Stimulated activated CD8-positive, alpha-beta memory T cell treated with anti-CD3 and anti-CD28 coated beads, Interleukin-15, amount 100 ng/mL, for 4 hours (primary cell): ENCODE measurements at places on chromosomes 16 and 17.

DNA sequence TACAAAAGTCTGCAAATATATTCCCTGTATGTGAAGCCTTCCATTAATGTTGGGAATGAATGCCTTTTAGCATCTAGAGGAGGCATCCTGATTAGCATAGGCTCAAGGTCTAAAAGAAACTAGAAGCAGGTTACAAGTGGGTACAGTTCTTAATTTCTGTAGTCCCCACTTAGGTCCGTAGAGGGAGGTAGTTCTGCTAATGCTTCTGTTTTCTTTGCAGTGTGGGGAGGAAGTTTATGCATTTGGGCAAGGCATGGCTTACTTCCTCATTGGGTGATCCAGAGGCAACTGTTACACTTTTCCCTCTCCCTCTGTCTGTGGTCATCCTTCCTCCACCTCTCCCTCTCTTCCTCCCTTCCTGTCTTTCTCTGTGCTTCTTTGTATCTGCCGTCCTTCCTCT is 108.4 kb upstream of the ZKSCAN2 start:
- no peak for DNase-seq

GRCh38 chr17:49117587-49118230 is 14.9 kb upstream of the B4GALNT2 start:
- no peak for DNase-seq

- DNase-seq, result peak; percentile 27
These were observed 12.1 kb upstream of the SCN4A start for GRCh38 chr17:63984651-63985386.

DNA sequence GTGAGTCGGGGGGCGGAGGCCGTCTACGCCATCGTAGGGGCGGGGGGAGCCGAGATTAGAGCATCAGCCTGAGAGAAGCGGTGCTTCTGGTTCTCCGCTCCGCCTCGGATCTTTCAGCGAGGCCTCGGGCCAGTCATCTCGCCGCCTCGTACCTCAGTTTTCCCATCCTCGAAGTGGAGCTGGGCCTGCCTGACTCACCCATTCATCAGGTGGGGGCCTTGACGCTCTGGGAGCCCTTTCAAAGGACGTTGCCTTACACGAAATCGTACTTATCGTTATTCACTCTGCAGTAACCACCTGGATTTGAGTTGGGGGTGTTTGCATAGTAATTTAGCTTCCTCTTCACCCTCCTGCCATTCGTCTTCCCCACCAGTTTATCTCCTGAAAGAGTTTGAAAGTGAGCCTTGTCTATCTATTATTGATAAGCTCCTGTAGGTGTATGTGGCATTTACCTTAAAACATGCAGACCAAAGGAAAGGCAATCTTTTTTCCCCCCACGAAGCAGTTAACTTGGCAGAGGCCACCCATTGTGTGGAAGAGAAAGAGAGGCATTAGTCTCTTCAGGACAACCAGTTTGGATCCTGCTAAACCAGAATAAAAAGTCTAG is 674 bp downstream of the TAF15 start:
- no peak for DNase-seq

DNA sequence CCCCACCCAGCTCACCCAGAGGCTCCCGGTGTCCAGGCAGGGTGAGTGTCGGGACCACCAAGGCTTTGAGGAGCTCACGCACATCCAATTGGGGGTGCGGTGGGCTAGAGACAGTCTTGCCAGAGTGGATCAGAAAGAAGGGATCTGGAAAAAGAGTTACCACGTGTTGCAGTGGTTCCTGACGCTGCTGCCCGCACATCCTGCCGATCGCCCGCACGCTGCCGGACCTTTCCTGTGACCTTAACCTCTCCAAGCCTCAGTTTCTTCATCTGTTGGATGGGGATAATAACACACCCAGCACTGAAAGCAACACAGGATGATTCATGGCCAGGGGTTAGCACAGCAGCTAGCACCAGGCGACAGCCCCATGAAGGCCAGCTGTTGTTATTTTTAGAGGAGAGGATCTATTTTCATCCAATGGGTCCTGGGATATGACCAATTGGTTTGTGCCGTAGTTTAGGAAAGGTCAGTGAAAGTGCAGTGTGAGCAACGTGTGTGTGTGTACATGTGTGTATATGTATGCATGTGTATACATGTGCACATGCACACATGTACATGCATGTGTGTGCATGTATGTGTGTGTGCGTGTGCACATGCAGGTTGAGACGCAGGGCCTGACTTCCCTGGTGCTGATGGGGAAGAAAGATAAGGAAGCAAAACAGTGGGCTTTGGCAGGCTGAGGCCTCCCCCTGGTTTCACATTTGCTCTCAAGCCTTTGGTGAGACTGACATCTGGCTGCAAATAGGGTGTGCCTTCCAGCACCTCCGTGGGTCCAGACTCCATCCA is 2.5 kb downstream of the ITGAX start:
- DNase-seq, result no peak

- DNase-seq, result peak; percentile 9
These were observed 36.0 kb downstream of the PGS1 start for GRCh38 chr17:78414178-78415162.

GRCh38 chr17:64147110-64148016 is 17.4 kb upstream of the ERN1 start:
- no peak for DNase-seq

GRCh38 chr16:24986512-24987303 is 28.5 kb downstream of the ARHGAP17 start:
- DNase-seq, result no peak

DNA sequence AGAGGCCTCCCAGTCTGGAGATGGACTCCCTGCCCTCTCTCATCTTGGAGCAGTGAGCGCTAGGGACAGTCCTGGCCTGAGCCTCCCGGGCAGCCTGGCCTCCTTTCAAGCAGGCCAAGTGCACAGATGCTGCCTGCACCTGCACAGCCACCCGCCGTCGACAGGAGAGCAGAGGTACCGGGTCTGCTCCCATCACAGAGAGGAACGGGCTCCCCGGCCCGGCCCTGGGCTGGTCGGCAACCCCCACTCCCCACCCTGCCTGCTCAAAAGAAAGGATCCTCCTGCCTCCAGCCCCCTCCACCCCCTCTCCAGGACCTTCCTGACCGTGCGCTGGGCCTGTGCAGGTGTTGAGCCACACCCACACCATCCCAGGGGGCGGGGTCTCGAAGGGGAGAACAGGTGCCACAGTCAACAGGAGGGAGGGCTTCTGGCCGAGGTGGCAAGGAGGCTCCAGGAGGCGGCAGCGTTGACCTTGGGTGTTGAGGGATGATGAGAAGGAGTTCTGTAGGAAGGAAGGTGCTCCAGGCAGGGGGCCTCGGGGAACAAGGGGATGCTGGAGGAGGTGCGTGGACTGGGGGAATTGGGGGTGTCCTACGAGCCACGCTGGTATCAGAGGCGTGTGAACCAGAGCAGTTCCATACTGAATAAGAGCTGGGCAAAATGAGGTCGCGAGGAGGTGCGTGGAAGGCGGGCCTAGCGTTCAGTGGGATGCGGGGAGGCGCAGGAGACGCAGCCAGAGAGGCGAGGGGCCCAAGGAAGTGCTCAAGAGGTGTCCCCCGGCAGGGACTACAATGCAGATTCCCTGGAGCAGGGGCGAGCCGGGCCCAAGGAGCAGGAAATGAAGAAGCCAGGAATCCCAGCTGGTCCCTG is 967 bp upstream of the CDH15 start:
- DNase-seq, result no peak

- DNase-seq, result no peak
These were observed 14.2 kb downstream of the IRF8 start for GRCh38 chr16:85913141-85913601.

GRCh38 chr17:42680331-42680808 is 1.3 kb downstream of the CCR10 start:
- DNase-seq, result no peak

GRCh38 chr17:4534928-4535666 is 20.1 kb downstream of the MYBBP1A start:
- no peak for DNase-seq

GRCh38 chr16:48358419-48358818 is 26.8 kb downstream of the SIAH1 start:
- no peak for DNase-seq

DNA sequence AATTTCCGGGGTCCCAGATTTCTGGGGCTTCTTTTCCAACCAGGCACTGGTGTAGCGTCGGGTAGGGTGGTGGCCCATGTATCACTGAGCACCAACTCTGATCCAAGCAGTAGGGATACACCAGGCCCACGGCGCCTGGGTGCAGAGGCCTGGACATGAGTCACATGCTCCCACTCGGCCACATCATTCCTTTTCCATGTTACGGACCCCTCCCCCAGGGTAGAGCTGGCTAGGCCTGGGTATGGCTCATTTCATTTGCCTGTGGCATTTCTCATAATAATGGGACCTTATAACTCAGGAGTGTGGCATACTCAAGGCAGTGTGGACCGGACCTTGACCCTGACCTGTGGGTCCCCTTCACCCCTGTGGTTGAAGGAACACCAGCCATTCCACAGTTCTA is 18.0 kb upstream of the NDRG4 start:
- no peak for DNase-seq

DNA sequence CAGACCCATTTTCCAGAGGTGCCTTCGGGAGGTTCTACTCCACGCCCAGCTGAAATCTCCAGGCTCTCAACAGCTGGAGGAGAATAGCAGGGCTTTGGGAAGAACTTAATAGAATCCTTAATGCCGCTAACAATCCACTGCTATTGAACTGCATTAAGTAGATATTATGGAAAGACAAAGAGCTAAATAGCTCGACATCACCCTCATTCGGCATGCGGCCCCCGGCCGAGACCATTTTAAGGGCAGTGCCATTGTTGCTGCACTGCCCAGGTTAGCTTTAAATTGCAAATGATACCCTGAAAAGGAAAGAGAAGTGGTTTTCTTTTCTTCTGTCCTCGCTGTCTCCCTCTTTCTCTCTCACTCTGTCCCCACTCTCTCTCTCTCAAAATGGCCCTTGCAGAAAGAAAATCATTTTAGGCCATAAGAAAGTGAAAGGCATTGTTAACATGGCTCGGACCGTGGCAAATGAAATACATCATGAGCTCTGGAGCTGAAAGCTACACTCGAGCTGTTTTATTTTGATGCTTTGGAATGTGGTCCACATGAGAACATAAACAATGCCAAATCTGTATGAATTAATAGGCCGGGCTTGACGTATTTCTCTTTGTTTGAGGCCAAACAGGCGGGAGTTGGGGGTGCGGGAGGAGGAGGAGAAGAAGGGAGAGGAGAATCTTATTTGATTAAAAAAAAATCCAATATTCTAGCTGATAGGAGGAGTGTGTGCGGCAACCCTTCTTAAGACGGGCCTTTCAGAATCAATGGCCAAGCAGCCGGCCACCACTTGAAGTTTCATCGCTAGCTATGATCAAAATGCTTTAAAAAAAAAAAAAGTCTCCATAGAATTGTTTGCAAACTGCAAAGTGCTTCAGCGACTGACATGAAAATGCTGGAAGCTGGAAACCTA is 298.8 kb upstream of the IRX3 start:
- DNase-seq, result no peak

DNA sequence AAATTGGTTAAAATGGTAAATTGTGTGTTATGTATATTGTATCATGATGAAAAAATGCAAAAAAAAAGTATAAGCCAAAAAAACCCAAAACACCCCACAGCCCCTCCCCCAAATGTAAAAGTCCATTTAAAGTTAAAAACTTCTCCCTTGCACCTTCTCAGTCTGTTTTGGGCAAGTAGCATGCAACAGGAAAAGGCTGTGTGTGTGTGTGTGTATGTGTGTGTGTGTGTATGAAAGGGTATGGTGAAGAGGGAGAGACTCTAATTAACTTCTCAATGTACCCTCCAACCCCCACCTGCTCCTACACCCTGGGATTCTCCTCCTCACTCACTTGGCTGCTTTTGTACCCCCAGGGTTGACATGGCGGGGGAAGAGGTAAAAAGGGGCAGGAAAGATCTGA is 9.2 kb upstream of the GGT6 start:
- DNase-seq, result no peak

- no peak for DNase-seq
These were observed 22.6 kb upstream of the MGAT5B start for GRCh38 chr17:76845541-76846017.

GRCh38 chr16:49464877-49465504 is 91.4 kb downstream of the C16orf78 start:
- no peak for DNase-seq

DNA sequence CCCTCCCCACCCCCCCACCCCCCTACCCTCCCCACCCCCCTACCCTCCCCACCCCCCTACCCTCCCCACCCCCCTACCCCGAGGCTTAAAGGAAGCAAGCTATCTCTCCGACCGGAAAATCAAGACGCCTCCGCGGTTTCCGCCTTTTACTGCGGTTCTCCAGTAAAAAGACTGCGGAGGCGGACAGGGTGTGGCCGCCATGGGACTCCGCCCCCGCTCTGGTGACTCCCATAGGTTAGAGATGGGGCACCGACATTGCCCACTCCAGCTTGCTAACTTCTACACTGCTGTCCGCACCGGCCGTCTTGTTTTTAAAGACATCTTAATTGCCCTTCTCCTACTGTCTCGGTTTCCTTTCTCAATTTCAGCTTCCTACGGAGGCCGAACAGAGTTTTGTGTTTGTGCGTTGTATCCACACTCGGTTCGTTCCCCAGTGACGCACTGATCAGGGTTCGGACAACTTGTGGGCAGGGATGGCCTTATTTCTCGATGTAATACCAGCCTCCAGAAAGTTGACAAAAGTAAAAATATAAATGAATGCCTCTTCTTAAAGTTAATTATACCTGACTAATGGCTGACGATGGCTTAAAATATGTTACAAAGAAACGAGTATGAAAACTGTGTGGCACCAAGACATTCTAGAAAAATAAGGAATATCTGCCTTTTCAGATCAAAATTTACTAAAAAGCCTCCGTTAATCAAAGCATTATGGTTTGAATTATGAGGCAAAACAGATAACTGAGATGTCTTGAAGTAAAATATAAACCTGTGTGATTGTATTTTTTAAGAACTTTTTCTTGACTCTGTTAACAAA is 1.1 kb upstream of the ZNF200 start:
- no peak for DNase-seq

- no peak for DNase-seq
These were observed 196.1 kb upstream of the HS3ST3A1 start for GRCh38 chr17:13797863-13798262.

DNA sequence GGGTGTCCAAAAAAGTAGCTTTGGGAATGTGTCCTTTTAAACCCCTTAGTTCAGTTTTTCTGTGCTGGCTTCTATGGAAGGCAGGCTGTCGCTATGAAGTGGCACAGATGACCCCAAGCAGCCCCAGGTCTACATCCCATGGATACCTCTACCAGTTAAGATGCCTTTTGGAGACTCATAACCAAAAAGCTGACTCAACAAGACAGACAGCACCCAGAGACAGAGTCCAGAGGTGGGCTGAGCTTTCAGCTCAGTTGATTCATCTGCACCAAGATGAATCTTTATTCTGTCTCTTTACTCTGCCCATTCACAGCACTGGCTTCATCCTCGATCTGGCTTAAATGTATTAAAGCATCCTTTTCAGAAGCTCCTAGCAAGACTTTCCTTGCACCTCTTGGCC is 29.8 kb upstream of the RBBP6 start:
- DNase-seq, result no peak

GRCh38 chr16:16015849-16016248 is 66.4 kb downstream of the ABCC1 start:
- no peak for DNase-seq

GRCh38 chr17:77494664-77495435 is 354.1 kb downstream of the SEC14L1 start:
- DNase-seq, result peak; percentile 48
